ENCODE measurements at places on chromosomes 5 and 9.

GRCh38 chr5:137481596-137481995 is 17.5 kb downstream of the SPOCK1 start:
- DNase-seq, result no peak

GRCh38 chr5:76470976-76471375 is 67.9 kb downstream of the IQGAP2 start:
- DNase-seq, result no peak

GRCh38 chr5:6000867-6001266 is 377.5 kb downstream of the MED10 start:
- no peak for DNase-seq

- no peak for DNase-seq
Observed at GRCh38 chr5:158304607-158305006, 445.7 kb upstream of the CLINT1 start.

DNA sequence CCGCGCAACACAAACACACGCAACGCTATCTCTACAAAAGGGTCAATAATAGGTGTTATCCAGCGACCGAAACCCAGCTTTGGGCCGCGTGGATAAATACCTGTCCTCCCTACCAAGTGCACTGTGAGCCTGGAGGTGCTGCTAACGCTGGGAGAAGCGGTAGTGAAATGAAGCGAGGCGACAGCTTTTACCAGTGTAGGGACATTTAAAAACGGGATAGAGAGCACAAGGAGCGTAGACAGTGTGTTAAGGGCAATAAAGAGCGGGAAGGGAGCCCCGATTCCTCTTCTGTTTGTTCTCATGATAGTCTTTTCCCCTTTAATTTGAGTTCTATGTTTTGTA is 421 bp upstream of the DEPDC1B start:
- no peak for DNase-seq

- DNase-seq, result no peak
Observed at GRCh38 chr9:99796231-99796630, 25.5 kb upstream of the NR4A3 start.

GRCh38 chr9:131628459-131629225 is 83.3 kb downstream of the PRRT1B start:
- no peak for DNase-seq

GRCh38 chr5:75457161-75457560 is 54.3 kb downstream of the CERT1 start:
- no peak for DNase-seq

DNA sequence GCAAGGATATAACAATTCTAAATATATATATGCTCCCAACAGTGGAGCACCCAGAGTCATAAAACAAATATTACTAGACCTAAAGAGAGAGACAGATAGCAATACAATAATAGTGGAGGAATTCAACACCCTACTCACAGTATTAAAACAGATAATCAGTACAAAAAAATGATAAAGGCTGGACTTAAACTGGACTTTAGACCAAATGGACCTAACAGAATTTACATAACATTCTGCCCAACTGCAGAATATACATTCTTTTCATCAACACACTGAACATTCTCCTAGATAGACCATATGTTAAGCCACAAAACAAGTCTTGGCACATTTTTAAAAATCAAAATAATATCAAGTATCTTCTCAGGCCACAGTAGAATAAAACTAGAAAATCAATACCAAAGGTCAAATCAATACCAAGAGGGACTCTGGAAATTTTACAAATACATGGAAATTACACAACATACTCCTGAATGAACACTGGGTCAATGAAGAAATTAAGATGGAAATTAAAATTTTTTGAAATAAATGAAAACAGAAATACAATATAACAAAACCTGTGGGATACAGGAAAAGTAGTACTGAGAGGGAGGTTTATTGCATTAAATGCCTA is 100.8 kb downstream of the FBXL17 start:
- DNase-seq, result no peak

- no peak for DNase-seq
Observed at GRCh38 chr5:31235381-31235780, 41.9 kb downstream of the CDH6 start.

DNA sequence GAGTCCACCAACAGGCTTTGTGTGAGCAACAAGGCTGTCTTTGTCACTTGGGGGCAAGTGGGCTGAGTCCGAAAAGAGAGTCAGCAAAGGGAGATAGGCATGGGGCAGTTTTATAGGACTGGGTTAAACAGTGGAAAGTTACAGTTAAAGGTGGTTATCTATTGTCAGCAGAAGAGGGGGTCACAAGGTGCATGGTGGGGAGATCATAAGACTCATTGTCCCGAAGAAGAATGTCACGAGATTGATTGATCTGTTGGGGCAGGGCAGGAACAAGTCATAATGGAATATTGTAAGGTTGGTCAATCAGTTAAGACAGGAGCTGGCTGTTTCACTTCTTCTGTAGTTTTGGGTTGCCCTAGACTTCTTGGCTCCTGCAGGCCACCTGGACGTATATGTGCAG is 7.6 kb upstream of the HMGCS1 start:
- no peak for DNase-seq

- no peak for DNase-seq
Observed at GRCh38 chr5:167899490-167900070, 391.9 kb upstream of the WWC1 start.

DNA sequence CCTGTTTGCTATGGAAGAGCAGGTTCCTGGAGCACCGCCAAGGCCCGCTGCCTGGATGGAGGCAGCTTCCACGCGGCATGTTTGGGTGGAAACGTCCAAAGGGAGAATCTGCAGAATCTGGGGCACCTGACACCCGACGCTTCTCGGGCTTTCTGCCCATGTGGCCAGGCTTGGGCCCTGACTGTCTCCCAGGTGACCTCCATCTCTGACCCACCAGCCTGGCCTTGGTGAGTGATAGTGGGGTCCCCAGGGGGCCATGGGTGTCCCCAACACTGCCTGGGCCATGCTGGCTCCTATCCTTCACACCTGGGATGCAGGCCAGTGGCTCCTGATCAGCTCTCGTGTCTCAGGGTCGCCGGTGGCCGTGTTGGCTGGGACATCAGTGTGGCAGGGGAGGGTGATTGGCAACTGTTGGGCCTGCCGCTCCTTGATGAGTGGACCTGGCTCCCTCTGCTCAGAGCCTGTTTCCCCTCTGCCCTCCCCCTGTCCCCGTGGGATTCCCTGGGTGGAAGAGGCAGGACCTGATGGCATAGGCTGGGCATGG is 34.0 kb downstream of the GLT6D1 start:
- no peak for DNase-seq

DNA sequence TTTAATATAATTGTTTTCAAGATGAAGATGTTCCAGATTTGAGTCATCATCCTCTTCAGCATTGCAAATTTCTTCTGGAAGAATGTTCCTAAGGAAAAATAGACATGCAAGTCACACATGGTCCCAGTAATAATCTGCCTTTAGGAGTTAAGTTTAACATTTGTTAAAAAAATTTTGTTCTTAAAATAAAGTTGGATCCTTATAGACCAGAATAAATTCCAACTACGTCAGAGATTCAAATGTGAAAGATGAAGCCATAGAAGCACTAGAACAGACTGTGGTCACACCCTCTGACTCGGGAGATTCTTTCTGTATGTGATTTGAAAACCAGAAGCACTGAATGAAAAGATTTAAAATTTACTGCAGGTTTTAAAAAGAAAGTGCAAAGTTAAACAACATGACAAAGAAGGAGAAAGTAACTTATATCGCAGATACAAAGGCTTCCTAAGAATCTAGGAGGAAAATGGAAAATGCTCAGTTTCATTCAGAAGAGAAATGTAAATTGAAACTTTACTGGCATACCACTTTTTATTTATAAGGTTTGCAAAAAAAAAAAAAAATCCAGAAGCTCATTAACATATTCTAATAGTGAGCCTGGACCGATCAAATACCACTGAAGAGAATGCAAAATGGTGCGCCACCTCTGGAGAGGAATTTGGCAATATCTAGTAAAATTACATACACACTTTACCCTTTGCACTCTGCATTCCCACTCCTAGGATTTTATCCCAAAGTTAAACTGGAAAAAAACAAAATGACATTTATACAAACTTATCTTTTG is 14.3 kb upstream of the ASPN start:
- no peak for DNase-seq

GRCh38 chr5:158430166-158430797 is 571.3 kb upstream of the CLINT1 start:
- no peak for DNase-seq

DNA sequence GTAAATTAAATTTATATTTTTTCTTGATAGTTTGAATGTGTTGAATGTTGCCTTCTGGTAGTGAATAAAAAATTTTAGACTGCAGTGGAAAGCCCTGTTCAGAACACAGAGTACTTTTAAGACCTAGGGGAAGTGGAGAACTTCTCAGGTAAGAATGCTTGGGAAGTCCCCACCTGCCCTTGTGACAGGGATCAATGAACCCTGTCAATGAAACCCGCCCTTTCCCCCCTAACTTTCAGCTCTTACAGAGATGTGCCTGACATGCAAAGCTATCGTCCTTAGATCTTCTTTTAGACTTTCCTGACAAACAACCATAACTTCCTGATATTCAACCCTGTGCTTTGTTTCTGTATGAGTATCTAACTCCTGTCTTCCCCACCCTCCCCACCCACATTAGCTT is 562.7 kb downstream of the TLE4 start:
- no peak for DNase-seq

DNA sequence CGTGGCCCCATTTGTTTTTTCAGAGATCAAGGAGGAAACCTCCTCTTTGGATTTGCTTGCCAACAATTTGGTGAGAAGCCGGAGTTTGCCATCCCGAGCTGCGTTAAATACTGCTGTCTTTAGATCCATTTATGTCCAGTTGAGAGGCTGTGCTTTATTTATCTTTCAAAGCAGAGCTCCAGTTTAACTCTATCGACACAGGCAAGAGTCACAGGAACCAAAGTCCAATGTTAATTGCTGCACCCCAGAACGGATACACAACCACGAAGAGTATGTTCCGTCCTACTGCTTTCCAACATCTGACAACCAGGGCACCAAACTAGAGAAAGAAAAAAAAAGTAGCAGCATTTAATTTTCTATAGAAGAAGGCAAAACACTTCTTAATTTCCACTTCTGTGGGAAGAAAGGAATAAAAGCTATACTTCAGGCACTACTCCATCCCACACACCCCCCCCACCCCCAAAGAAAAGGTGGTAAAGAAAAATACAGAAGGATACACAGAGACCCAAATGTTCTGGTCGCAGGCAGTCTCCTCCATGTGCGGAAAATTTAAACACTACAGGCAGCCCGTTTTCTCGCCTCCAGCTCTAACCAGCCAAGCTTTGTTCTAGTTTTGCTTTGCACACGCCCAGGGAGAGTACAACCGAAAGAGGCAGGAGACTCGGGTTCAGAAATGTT is 1.1 kb downstream of the FEM1C start:
- no peak for DNase-seq

GRCh38 chr9:72590824-72591223 is 69.4 kb downstream of the TMC1 start:
- DNase-seq, result no peak

GRCh38 chr9:98365227-98365669 is 109.8 kb upstream of the TBC1D2 start:
- DNase-seq, result no peak

GRCh38 chr5:45512521-45512920 is 183.7 kb downstream of the HCN1 start:
- DNase-seq, result no peak

- DNase-seq, result no peak
Observed at GRCh38 chr5:179421144-179421901, 76.1 kb upstream of the ADAMTS2 start.

DNA sequence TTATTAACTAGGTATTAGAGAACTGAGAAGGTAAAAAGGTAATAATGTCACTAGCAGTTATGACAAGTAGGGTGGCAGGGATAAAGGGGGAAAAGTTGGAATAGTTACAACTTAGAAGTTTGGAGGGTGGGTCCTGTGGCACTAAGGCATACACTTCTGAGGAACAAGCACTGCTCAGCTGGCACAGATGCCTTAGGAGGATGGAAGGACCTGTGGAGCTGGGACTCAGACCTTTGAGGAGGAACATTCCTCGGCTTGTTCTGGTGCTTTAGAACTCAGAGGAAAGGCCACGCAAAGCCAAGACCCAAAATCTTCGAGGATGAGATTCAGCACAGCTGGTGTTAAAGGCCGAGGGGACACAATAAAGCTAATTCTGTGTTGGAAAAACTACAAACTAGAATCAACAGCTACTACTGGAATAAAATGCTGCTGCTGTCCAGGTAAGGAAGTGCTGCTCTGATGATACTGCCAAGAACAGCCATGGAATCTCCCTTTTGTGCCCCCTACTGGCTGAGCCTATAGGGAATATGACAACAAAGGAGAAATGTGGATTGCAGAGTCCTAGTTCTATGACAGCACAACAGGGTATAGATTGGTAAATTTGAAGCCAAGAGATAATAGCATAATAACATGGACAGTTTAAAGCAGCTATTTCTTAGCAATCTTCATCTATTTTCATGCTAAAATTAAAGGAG is 126.7 kb downstream of the SLC25A46 start:
- DNase-seq, result no peak

DNA sequence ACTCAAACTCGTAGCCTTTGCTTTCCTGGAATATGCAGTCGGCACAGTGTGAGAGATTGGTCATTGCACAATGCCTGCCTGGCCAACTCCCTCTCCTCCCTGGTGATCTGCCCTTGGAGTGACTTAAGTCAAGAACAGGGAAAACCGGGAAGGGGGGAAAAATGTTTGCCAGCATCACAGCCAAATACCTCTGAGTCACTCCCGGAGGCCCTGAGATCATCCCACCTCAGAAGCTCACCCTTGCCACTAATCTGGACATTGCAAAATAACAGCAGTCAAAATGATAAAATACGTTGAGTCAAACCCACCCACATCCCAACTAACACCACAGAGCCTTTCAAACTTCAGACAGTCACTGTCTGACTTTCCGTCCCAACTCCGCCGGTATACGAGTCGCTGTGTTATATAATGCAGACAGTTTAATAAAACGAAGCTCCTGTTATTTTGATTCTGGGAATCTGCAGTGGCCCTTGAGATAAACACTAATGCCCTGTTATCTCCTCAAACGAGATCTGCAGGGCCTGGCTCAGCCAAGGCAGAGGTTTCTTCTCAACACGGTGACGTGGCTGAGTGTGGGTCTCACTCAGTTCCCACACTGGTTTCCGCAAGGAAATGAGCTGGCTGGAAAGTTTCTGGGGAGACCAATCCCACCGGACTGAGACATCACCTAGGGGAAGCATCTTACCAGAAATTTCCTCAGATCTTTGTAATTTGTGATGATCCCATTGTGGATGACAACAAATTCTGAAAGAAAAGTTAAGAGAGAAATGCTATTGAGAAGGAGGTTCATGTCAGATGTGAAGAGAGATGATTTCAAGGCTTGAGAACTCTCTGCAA is 22.1 kb downstream of the GFPT2 start:
- DNase-seq, result no peak

GRCh38 chr9:15670894-15671293 is 118.1 kb downstream of the CCDC171 start:
- DNase-seq, result no peak

GRCh38 chr5:93941897-93942296 is 200.5 kb upstream of the POU5F2 start:
- DNase-seq, result no peak

GRCh38 chr5:139342423-139342723 is 719 bp downstream of the PAIP2 start:
- no peak for DNase-seq
